ENCODE measurements at places on chromosomes 2 and 18.

- DNase-seq: no peak
Measured at GRCh38 chr2:45042401-45042800, 33.1 kb upstream of the SIX2 start.

- DNase-seq: no peak
Measured at GRCh38 chr18:12944709-12945108, 3.1 kb upstream of the SEH1L start.

GRCh38 chr2:41959760-41960159, 88.1 kb upstream of the PKDCC start:
- DNase-seq: no peak

- no peak for DNase-seq
Measured at GRCh38 chr2:201631041-201631440, 12.3 kb downstream of the TMEM237 start.

DNA sequence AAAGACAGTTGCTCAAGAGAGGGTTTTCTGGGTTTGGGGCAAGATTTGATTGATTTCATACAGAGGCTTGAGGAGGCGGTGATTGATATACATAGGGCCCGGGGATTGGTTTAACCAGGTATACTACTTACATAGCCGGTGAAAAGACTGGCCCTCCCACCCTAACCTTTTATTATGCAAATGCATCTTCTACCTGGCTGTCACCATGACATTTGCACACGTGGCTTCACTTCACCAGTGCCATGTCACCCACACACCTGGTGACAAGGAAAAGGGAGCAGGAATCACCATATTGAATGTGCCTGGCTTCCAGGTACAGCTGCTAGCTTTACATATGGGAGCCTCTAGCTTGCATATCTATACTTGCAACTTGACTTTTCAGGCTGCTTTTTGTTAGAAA, 9.7 kb downstream of the ERMN start:
- DNase-seq: no peak

- DNase-seq: no peak
Measured at GRCh38 chr2:120470041-120470965, 124.4 kb downstream of the INHBB start.

GRCh38 chr18:35059280-35059927, 18.2 kb downstream of the MAPRE2 start:
- DNase-seq: no peak

DNA sequence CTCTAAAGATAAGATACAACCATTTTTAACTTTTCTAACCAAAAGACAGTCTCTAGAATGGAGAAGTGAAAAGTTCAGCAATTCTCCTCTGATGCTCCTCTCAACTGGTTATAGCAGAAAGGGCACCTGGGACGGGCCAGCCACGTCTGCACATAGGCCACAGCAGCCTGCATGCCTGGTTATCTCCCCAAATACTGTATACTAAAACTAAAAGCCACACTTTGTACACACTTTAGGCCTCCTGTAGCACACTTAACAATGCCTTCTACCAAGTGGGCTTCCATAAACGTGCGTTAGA, 179.1 kb downstream of the ANKRD44 start:
- no peak for DNase-seq

DNA sequence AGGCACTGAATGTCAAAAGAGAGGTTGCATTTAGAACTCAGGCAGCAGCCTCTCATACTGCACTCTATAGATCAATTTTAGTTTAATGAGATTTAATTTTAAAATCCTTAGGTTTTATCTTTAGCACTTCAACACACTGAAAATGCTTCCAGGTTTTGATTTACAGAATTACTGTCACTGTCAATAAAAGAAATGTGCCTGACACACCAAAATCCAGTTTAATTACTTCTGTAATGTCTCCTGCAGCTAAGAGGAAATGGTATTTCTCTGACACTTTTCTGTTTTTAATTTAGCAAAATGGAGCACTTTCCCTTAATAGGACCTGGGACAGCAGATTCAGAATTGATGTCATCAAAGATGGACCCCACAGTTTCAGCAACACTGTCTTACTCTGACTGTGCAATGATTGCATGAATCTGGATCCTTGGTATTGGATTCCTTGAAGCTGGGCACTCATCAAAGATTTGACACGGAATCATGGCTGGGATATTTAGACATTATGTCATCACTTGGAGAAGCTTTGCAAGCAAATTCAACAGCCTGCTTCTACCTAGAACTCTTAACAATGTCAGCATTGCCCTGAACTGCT, 576.5 kb downstream of the NRXN1 start:
- DNase-seq: no peak

GRCh38 chr2:161124201-161124600, 36.0 kb upstream of the TANK start:
- no peak for DNase-seq

- DNase-seq: no peak
Measured at GRCh38 chr2:71566372-71566771, 113.0 kb downstream of the DYSF start.

GRCh38 chr18:25167612-25168410, 184.2 kb downstream of the ZNF521 start:
- no peak for DNase-seq

- DNase-seq: no peak
Measured at GRCh38 chr2:223800908-223801307, 36.5 kb downstream of the AP1S3 start.

DNA sequence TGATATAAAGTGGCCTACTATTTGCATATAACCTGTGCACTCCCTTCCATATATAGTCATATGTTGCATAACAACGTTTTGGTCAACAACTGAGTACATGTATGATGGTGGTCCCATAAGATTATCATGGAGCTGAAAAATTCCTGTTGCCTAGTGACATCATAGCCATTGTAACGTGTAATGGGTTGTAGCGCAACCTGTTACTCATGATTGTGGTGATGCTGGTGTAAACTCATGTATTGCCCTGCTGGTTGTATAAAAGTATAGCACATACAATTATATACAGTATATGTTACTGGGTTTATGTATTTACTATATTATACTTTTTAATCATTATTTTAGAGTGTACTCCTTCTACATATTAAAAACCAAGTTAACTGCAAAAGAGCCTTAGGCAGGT, 144.8 kb upstream of the IL1R2 start:
- no peak for DNase-seq

GRCh38 chr2:160207271-160207670, 7.2 kb upstream of the ITGB6 start:
- DNase-seq: no peak

DNA sequence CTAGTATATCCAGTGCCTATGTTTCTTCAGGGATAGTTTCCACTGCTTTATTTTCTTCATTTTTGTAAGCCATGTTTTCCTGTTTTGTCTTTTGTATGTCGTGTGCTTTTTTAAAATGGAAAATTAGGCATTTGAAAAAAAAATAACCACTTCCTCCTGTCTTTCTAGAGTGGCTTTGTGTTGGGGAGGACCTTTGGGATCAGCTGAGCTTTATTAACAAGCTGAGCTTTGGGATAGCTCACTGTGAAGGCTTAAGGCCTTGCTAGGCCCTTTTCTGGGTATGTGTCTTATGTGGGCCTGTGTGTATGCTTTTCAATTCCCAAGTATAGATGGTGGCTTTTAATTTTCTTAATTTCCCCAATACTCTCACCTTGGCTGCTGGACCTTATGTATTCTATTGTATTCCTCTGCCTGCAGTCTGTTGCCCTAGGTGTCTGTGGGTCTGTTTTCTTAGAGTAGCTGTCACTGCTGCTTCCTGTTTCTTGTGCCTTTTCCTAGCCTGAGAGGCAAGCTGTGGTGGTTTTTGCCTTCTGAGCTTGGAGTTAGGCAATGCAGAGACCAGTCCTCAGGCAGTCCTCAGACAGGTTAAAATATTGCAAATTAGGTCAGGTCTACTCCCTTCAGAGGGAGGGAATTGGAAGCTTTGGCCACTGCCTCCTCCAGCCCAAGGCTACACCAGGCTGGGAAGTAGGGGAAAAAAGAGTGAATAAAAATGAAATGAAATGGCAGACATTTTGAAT, 134.7 kb downstream of the LDLRAD4 start:
- DNase-seq: no peak

DNA sequence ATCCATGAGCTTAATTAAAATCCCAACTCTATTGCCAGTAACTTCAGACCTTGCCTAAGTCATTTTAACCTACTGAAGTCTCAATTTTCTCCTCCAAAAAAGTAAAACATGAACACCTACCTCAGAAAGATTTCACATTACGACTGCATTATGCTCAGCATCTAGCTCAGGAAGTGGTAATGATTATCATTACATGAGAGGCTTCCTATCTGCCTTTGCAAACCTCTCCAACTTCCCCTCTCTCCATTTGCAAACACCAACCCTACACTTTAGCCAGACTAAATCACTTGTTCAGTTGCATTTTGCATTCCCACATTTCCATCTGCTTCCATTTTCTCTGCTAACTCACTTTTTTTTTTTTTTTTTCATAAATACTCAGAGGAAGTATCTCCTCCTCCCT, 6.8 kb downstream of the SLC38A11 start:
- DNase-seq: no peak

DNA sequence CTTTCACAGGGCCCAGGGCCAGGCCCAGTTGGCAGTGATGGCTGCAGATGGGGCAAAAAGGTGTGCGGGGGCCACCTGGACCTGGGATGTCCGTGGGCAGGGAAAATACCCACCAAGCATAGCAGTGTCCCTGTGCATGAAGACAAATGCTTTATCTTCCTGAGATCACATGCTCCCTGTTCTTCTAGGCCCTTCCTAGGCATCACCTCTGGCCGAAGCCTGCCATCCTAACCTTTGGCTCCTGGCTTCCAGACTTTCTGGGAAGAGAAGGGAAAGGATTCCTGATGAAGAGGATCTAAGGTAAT, 105.0 kb upstream of the SMAD2 start:
- no peak for DNase-seq

DNA sequence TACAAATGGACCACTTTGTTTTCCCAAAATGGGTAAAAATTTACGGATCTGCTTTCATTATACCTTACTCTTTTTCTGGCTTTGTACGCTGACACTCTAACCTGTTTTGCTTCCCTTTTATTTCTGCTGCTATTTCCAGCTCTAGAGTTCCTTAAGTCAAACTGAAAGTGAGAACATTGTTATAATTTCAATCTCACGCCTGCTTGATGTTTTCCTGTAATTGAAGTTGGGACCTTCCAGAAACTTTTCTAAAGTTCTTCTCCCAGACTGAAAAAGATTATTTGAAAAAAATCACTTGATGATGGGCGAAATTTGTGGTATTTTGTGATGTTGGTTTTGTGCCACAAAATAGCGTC, 1.8 kb downstream of the GLS start:
- no peak for DNase-seq
